ENCODE measurements at places on chromosomes 1 and 21.

DNA sequence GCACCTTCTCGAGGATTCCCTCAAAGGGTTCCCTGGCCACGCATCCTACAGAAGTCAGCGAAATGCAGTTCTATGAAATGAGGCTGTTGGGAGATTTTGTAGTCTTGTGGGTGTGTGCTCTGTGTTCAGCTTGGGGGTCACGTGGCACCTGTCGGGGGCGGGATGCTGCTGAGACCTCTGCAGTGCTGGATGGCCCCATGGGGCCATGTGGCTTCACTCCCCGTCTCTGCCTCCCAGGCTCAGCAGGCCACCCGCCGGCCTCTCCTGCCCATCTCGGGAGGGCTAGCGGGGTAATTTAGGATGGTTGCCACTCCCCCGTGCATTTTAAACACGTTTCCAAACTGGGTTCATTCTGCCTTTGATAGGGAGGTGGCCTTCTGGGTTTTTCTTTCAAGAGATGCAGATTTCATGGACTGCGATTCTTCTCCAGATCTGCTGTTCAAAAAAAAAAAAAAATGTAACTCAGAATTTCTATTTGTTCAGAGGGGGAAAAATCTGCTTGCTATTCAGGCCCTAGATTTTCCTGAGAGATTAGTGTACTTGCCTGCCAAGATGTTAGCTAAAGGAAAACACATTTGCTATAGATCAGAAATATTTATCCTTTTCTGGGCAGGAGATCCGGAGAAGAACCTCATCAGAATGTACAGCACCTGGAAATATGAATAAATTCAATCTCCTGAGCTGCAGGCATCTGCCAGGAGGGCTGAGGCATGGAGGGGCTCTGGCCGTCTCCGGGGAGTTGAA, 277.2 kb upstream of the VAMP3 start:
- no peak for DNase-seq

DNA sequence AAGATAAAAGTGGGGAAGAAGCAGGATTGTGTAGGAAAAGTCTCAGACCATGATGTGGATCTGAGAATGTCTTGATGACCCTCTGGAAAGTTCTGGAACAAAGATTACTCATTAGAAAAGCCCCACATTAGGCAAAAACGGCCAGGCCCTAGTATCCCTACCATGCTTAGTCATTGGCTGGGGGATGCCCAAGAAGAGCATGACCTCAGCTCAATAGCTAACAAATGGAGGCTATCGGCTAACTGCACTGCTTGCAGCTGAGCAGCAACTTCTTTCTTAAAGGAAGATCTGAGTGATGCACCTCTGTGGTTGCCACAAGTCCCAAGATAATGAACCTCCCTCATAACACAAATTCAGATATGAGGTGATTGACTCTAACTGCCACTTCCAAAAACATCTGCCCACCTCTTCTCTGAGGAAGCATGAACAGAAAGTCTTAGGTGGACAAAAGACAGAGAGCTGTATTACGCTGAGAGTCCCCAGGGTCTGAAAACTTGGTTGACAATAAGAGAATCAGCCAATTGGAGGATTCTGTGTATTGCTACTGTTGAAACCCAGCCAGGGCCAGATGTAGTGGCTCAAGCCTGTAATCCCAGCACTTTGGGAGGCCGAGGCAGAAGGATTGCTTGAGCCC, 64.6 kb upstream of the AK4 start:
- no peak for DNase-seq

DNA sequence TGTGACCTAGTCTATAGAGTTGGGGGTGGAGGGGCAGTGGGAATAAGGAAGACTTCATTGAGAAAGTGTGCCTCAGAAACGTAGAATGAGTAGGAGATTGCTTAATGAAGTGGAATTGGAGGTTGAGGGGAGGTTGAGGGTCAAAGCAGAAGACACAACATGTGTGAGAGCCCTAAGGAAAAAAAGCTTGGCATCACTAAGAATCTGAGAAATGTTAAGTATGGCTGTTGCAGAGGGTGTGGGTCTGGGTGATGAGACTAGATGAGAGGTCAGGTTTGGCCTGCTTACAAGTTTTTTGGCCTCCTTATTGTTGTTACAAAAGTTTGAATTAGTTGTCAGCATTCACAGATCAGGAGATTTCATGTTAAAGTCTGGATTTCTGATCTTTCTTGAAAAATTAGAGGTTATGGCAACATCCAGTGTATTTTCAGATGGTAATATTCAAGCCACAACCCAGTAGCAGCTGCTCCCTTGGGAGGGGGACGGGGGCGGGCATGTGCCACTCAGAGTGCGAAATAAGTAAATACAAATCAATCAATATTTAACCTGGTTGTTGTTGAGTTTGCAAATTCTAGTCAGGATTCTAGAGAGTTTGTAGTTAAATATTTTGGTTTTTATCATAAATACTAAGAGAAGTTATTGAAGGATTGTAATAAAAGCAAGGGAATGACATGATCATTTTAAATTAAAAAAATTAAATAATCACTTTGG, 4.3 kb downstream of the MAN1A2 start:
- DNase-seq, result no peak

- DNase-seq, result no peak
Measured at GRCh38 chr1:240956020-240956419, 344.1 kb upstream of the GREM2 start.
